NCI-H1105 (cell line): ENCODE measurements at places on chromosomes 7 and 10.

DNA sequence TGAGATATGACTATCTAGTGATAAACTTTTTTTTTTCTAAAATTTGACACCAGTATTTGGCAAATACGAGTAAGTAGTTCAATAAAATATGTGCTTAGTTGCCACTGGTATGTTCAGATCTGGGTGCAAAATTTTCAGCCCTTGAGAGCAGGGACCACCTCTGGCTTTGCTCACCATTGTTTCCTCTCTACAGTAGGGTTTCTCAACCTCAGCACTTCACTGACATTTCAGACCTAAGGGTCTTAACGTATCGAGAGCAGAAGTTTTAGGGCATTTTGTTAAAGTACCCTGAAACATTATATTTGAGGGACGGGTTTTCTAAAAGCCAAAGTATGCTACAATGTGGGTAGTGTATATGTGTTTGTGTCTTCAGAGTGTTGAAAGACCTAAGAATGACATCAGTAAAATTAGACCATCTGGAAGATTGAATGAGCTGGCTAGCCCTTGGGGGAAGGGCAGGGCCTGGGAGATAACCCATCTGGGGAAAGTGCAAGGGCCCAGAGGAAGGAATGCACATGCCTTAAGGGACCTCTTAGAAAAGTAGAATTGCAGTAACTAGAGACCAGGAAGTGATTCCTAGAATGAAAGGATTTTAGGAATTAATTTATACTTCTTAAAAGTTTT is 11.8 kb downstream of the BZW2 start:
- no peak for DNase-seq

DNA sequence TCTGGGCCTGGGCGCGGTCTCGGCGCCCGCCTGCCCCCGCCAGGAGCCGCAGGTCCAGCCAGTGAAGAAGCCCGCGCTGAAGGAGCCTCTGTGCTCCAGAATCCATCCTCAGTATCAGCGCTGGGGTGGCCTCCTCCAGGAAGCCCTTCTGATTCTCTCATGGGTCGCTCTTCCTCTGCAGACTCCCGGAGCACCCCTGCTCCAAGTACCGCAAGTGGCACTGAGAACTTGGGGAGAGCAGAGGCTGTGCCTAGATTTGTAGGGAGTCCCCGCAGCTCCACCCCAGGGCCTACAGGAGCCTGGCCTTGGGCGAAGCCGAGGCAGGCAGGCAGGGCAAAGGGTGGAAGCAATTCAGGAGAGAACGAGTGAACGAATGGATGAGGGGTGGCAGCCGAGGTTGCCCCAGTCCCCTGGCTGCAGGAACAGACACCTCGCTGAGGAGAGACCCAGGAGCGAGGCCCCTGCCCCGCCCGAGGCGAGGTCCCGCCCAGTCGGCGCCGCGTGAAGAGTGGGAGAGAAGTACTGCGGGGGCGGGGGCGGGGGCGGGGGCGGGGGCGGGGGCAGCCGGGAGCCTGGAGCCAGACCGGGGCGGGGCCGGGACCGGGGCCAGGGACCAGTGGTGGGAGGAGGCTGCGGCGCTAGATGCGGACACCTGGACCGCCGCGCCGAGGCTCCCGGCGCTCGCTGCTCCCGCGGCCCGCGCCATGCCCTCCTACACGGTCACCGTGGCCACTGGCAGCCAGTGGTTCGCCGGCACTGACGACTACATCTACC is at the start of gene ALOX5:
ALOX5 (plus strand) TSS at position 641 of the 774 bp plus-strand sequence; CDS start at position 705, 64 bp downstream.
- DNase-seq, result peak; percentile 36

GRCh38 chr10:52956861-52957260 is 184.3 kb upstream of the MBL2 start:
- DNase-seq, result no peak

DNA sequence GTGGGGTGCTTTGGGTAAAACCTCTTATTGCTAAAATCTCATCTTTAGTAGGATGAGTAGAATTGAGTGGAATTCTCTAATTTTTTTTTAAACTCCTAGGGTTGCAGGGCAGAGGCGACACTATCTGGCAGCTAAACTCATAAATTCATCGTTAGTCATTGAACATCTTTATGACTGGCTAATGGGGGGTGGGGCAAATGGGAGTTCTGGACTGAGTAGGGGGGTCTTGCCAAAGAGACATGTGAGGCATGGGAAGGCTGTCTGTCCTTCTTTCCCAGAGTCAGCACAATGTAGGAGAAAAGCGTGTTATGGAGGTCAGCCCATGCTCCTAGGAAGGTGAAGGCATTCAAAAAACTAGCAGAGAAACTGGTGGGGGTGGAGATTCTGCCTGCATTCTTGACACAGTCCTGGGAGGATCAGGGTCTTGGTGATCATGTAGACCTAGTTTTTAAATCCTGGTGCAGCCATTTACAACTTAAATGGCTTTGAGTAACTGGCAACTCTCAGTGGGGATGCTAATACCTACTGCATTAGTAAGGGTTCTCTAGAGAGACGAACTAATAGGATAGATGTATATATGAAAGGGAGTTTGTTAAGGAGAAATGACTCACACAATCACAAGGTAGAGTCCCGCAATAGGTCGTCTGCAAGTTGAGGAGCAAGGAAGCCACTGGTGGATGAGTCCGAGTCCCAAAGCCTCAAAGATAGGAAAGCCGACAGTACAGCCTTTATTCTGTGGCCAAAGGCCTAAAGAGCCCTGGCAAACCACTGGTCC is 47.7 kb downstream of the EMX2 start:
- DNase-seq, result no peak

GRCh38 chr7:130352194-130353074 is 7.8 kb downstream of the CPA5 start:
- peak; percentile 98 for DNase-seq

GRCh38 chr7:135447748-135448147 is 62.2 kb downstream of the CNOT4 start:
- DNase-seq, result peak; percentile 36

DNA sequence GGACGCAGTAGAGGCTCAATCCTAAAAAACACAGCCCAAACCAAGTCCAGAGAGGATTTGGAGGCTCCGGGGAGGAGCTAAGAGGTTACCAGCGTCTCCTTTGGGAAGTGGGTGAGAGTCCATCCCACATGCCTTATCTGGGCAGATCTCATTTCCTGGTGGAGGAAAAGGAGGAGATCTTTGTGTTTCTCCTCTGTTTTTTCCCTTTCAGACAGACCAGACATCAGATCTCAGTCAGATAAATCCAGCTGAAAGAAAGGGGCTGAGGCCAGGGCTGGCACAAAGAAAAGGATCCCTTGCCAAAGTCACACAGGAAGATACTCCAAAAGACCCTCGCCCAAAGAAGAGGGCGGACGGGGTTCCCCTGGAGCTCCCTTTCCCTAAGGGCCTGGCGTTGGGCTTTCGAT is 58.3 kb upstream of the COMTD1 start:
- DNase-seq, result no peak

DNA sequence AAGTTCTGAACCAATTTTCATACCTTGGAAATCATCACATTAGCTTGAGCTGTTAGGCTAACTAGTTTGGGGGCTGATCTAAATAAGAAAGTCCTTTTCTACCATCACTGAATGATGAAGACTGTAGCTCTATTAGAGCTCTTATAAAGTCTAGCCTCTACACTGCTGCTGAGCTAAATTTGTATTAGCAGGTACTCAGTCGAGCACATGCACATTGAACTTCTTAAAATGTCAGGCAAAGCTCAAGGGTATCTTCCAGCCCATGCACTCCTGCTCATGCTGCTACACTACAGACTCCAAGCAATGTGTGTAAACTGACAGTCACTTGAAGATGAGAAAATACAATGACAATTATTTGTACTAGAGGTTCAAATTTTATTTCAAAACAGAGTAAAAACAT is 158.8 kb upstream of the TMEM229A start:
- no peak for DNase-seq

- peak; percentile 72 for DNase-seq
Measured at GRCh38 chr7:24572393-24572996, 757 bp upstream of the PALS2 start.

GRCh38 chr10:87722716-87723115 is 63.0 kb downstream of the PAPSS2 start:
- DNase-seq, result no peak

- peak; percentile 81 for DNase-seq
Measured at GRCh38 chr7:7772397-7772821, 54.0 kb upstream of the RPA3 start.

- DNase-seq, result no peak
Measured at GRCh38 chr10:100184426-100184825, 1.4 kb downstream of the ERLIN1 start.

- no peak for DNase-seq
Measured at GRCh38 chr7:3730276-3730675, 429.2 kb downstream of the SDK1 start.

- no peak for DNase-seq
Measured at GRCh38 chr10:101438881-101439391, 85.0 kb downstream of the BTRC start.

DNA sequence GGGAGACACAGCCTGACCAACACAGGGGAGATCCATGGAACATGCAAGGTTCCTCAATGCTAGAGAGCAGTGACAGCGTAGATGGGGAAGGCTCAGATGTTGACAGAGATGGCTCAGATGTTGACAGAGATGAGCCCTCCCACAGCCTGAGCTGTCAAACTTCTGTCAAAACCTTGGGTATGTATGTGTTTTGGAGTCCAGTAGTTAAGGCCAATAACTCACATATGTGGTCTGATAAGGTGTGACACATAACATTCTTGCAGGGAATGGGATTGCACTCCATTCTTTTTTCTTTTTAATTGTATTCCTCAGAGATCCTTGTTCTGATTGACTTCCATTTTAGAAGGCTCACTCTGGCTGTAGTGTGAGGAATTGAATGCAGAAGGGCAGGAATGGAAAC is 136.3 kb downstream of the C1GALT1 start:
- no peak for DNase-seq

- DNase-seq, result no peak
Measured at GRCh38 chr7:31119249-31119648, 67.1 kb downstream of the ADCYAP1R1 start.

DNA sequence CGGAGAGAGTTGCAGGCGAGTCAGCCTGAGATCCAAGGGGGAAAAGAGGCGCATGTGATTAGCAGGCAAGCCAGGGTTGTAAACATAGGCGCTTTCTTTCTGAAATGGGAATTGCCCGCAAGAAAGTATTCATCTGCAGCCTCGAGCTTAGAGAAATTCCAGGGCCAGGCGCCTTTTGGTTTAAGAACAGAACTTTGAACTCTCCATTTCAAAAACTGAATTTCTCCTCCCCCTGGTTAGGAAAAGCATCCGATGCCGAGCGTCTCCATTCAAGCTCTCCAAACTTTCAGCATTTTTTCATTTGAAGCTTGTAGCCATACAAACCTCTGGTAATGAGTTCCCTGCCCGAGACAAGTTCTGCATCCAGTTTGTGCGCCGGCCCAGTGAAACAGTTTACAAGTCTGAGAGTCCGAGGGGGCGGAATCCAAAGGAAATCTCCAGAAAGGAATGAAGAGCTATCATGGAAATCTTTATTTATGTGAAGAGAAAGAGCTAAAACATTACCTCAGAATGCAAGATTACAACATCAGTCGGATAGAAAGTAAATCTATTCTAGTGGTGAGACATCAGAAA is 69.9 kb downstream of the FAM204A start:
- no peak for DNase-seq

GRCh38 chr7:123681561-123681960 is 25.9 kb downstream of the LMOD2 start:
- no peak for DNase-seq
